ENCODE measurements at places on chromosomes 6 and 20.

- DNase-seq: no peak
Observed at GRCh38 chr6:36418558-36418957, 24.1 kb downstream of the PXT1 start.

DNA sequence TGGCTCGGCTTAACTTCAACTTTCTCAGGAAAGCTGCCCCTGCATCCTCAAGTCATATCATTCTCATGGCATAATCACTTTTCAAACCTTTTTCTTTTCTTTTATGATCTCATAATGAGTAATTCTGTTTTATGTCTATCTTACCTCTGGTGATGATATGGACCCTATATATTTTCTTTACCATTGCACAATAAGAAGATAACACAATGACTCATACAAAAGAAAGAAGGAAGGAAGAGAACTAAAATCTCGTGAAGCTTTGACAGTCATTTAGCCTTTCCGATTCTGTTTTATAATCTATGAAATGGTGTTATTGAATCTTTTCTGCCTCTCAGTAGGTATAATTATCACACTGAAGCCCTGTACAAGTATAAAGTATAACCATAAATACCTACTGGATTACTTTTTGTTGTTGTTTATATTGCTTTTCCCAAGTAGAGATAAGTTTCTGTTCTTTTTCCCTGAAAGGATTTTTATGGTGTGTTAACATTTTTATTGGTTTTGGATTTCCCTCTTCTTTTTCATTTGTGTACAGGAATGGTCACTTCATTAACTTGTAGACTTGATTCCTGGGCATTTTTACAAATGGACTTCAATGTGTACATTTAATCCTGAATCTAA lies 300.9 kb downstream of the LAMA2 start:
- no peak for DNase-seq

- DNase-seq: no peak
Observed at GRCh38 chr6:138489846-138490245, 9.4 kb downstream of the NHSL1 start.

DNA sequence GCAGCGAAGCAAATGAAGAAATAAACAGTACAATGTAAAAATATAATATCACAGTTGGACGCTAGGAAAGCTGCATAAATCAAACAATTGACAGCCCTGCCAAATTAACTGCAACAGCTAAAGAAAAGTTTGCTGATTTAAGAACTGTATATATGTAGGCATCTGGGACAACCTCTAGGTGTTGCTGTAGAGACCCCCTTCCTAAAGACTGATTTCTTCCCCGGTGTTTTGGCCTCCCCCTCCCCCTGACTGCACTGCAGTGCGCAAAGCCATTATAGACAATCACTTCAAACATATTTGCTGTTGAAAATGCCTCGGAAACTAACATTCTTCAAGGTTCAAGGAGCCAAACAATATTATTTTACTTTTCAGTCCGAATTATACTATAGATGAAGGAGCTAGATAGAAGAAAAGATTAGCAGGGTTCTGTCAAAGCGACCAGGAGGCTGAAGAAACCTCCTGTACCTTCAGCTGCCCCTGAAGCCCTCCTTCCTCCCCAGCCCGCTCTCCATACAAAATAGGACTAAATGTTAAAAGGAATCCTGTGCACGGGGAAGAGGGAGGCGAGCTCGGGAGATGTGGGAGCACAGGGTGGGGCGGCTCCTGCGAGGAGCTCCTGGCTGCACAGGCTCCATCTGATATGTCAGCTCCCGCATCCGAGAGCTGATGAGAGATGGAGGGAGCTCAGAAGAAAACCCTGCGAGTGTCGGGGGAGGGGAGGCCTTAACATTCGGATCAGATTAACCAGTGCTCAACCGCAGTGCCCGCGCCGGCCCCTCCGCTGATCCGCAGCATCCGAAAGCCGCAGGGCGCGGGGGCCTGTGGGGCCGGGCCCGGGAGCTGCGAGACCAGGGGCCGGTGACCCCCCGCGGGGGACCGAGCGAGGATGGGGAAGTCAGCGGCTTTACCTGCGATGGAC lies 822 bp downstream of the ELOVL4 start:
- peak; percentile 33 for DNase-seq

GRCh38 chr6:135673501-135674309 lies 176.2 kb upstream of the AHI1 start:
- DNase-seq: no peak

DNA sequence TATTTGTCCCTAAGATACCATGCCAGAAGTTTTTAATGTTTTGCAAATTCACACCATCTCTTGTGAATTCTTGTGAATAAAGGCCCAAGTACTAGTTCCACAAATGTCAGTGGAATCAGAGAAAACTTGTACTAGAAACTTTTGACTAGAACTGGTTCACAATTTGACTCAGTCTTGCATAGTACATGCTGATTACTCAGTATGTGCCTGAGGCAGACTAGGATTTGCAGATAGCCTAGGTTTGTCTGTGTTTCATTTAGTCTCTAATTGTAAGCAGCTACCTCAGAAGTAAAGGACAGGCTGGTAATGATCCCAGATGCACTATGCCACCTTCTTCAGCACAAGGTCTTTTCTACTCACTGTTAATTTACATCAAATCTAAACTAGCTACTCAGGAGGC lies 34.2 kb upstream of the GSTA4 start:
- DNase-seq: no peak

DNA sequence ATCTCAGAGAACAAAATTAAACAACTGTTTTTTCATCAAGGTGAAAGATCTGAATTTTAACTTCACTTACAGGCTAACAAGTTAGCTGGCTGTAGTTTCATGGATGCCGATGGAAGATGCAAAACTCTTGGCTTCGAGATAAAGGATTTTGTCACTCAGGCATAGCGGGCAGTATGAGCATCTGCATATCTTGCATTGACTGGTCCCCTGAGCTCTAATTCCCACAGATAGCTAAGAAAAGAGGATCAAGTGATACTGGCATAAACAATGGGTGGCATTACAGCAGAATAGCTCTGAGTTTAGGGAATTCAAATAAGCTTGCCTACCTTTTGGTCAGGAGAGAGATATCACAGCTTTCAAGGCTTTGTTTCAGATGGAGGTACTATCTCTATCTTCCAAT lies 1.8 kb upstream of the CLVS2 start:
- DNase-seq: no peak

DNA sequence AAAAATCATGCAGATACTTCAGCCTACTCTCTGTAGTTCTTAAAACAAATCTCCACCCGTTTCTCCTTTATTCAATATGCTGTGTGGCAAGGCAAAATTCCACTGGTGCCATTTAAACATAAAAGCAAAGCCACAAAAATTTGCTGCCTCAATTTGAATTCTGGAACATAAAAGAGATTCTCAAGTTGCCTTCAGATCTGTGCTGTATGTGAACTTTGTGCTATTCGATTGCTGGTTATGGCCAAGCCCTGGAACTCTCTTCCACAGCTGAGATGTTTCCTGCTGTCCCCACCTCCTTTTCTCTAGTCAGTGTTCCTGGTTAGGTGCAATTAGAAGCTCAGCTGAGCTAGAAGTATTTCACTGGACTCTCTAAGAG lies 395.3 kb upstream of the BTBD3 start:
- no peak for DNase-seq

DNA sequence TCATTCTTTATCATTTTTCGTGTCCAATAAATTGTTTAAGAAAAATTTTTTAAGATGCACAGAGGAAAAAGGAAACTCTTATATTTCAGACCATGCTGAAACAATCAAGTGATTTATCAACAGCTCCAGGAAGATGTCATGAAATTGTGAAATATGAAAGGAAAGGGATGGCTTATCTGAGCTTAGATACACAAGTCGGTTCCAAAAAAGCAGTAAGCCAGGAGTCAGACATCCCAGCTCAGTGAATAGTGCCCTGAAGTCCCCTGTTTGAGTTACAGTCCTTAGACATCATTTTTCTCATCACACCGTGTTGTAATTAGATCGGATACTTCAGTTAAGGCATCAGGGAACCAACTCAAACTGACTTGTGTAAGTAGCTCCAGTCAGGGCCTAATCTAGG lies 91.0 kb upstream of the SSTR4 start:
- DNase-seq: no peak

DNA sequence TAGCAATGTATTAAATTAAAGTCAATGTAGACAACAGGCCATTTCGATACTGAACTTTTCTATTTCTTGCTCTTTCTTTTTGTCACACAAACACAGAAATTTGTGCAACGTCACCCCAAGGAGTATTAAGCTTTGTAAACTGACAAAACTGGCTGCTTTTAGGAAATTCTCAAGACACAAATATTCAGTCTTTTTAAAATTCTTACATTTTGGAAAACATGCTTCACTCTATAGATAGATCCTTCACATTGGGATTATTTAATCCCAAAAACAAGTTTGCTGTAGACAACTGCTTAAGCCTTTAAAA lies 69.9 kb upstream of the TPD52L1 start:
- no peak for DNase-seq

GRCh38 chr20:48846516-48847492 lies 19.0 kb upstream of the PREX1 start:
- DNase-seq: no peak

- DNase-seq: peak; percentile 10
Observed at GRCh38 chr20:11060423-11061185, 386.8 kb upstream of the JAG1 start.

GRCh38 chr6:169589293-169589692 lies 112.5 kb downstream of the WDR27 start:
- no peak for DNase-seq

- no peak for DNase-seq
Observed at GRCh38 chr20:53332022-53332837, 261.4 kb downstream of the ZNF217 start.

DNA sequence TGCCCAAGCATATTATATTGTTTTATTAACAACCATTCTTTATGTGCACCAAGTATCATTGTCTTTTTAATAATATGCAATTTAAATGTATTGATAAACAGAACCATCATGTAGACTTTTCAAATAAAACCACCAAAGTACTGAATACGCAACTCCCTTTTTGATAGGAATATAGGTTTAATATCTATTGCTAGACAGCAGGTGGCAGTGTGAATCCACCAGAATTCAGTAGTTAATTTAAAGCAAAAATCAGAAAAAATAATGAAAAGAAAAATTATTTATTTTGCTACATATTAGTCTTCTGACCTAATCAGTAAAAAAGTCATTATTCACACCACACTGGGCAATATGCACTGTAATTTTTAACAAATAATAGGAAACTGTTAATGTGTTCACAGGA lies 143.7 kb downstream of the KLHL32 start:
- DNase-seq: peak; percentile 47

DNA sequence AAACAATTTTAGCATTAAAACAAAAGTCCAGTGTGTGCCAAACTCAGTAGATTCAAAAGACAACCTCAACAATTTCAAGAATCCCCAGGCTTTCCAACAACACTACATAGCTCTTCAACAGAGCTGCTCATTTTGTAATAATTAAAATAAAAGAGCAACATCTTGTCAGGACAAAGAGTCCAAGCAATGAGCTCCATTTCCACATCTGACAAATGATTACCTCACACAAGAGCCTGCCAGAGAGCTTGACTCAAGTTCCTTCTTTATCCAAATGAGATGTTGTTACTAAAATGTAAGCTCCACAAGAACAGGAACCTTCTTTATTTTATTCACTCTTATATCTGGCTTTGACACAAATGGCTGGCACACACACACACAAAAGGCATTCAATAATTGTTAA lies 449.8 kb downstream of the HACE1 start:
- DNase-seq: no peak

- DNase-seq: no peak
Observed at GRCh38 chr20:13953227-13953626, 37.2 kb downstream of the SEL1L2 start.

GRCh38 chr6:118597636-118598035 lies 49.5 kb downstream of the PLN start:
- no peak for DNase-seq

- no peak for DNase-seq
Observed at GRCh38 chr20:50276119-50277063, 85.8 kb downstream of the CEBPB start.

GRCh38 chr6:20572940-20573339 lies 38.7 kb downstream of the CDKAL1 start:
- DNase-seq: no peak

Measured in kidney capillary endothelial cell (primary cell).